ENCODE measurements at places on chromosomes 3 and 15.

DNA sequence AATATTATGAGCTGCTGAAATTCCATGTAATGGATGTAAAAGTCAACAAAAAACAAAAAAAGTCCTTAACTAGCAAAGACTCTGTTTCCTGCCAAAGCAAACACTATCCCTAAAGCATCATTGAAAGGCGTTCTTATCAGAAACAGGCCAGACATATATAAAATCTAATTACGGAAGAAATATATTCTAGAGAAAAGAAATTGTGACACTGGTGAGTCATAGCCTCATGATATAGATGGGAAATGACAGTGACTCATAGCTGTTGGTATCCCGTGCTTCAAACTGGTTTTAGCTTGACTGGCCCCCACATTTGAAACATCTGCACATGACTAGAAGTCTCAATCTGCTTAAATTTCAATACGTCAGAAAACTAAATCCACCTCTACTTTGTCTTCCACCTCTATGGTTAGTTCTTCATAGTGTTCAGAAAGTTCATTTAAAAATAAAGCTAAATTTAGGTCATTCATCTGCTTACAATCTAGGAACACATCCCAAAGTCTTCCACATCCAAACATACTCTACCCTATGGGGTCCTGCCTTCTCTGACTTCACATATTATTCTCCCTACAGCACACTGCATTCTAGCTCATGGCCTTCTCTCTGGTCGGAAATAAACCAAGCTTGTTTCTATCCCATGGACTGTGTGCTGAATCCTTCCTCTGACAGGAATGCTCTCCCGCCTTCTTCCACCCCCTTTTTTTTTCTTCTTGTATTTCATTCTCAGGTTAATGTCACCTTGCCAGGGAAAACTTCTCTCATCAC is 456.3 kb upstream of the ARRDC4 start:
- no peak for DNase-seq

DNA sequence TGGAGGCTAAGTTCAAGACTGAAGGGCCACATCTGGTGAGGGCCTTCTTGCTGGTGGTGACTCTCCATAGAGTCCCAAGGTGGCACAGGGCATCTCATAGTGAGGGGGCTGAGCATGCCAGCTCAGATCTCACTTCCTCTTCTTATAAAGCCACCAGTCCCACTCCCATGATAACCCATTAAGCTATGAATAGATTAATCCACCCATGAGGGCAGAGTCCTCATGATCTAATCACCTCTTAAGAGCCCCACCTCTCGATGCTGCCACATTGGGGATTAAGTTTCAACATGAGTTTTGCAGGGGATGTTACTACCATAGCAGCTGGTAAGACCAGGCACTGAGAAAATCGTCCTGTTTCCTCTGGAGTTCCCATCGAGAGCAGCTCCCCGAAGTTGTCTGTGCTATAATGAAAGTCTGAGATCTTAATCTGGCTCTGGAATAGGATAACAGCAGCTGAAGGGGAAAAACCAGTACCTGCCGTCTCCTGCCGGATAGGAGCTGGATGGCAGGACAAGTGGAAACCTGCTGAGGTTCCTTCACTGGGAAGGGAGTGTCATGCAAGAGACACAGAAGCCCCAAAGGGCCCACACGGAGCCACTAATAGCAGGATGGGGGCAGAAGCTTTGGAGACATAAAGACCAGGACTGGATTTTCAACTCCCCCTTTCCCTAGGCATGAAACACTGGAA is 79.5 kb upstream of the EPHB3 start:
- no peak for DNase-seq

- no peak for DNase-seq
Observed at GRCh38 chr3:128205558-128206145, 52.4 kb downstream of the EEFSEC start.

DNA sequence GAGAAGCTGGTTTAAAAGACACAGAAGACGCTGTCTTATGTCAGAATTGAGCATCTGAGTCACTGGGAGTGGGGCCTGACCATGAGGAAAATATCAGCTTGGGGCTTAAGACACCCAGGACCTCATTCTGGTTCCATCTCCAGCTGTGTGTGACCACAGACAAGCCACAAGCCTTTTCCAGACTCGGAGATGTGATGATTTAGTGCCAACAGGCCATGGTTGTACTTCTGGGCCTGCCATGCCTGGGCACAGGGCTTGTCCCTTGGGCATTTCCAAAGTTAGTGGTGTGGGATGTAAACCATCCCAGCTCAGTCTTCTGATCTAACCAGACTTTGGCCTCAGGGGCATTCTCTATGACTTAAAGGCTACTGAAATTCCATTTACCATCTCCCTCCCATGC is 269.8 kb downstream of the RYR3 start:
- DNase-seq = no peak

DNA sequence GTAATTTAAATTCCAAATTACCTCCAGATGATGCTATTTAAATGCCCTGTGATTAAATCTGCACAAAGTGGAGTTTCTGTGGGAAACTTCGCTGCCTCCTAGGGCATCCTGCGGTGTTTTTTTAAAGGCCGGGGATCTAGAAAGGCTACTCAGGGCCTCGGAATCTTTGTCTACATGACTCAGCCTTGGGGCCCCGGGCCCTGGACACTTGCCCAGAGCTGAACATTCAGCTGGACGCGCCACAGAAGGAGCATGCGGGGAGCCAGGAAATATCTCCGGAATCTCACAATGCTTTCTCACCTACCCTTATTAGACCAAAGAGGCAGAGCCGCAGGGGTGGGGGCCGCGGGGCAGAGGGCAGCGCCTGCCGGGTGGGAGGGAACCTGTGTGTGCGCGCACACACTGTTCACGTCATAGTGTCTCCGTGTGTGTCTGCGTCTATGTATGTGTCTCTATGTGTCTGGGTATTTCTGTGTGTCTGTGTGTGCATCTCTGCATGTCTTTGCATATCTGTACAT is 145.5 kb upstream of the TPM1 start:
- peak; percentile 95 for DNase-seq

DNA sequence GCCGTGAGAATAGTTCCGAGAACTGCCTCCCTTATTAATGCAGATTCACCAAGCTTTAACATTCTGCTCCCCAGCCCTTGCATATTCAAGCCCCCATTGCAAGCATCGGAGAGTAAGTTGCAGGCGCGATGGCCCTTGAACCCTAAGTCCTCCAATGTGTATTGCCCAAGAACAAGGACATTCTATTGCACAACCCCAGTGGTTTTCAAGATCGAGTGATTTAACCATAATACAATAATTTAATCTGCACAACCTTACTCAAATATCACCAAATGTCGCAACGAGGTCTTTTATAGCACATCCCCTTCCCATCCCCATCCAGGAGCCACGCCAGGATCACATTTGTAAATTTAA is 21.7 kb upstream of the PLXND1 start:
- no peak for DNase-seq

DNA sequence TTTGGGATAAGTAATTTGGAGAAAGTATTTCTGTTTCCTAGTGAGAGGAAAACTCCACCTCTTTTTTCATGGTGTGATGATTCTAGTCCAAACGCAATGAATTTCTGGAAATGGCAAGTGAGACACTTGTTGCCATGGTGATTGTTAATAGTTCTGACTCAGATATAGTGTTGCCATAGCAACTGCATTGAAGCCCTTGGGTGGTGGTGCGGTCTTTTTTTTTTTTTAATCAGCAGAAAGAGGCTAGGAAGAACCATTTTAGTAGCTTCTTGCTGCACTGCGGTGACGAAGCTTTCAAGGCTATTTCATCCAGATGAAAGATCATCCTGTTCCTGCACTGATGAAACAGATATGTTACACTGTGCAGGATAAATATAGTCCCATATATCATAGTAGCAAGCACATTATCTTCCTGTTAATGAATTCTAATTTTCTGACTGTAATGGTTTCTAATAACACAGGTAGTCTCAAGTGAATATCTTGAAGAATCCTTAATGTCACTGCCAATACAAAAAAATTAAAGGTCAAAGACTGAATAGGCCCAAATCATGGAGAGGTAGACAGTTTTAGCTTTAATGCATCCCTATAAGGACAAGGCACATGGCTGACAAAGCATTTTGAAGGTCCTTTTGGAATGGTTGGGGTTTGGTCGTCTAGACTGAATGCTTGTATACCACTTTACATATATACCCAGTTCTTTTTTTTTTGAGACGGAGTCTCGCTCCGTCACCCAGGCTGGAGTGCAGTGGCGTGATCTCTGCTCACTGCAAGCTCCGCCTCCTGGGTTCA is 125.1 kb upstream of the ZBTB20 start:
- DNase-seq = no peak

DNA sequence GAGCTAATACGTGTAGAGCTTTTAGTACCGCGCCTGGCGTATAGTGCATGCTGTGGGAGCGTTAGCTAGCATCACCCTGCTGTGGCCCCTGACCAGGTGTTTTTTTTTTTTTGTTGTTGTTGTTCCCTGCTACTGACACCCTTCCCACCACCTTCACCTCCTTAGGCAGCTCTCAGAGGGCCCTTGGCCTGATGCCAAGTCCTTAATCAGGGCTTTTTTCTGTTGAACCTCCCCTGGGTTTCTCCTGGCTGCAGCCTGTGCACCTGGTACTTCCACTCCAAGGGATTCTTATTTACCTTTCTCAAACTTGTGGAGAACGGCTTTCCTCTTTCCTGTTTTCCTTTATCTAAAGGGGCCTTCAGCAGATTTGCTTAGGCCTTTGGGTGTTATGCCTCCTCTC is 53.3 kb downstream of the SLC7A14 start:
- DNase-seq = no peak
